ENCODE measurements at places on chromosomes 4 and X.

- no peak for DNase-seq
Observed at GRCh38 chr4:169188204-169188603, 82.6 kb downstream of the SH3RF1 start.

DNA sequence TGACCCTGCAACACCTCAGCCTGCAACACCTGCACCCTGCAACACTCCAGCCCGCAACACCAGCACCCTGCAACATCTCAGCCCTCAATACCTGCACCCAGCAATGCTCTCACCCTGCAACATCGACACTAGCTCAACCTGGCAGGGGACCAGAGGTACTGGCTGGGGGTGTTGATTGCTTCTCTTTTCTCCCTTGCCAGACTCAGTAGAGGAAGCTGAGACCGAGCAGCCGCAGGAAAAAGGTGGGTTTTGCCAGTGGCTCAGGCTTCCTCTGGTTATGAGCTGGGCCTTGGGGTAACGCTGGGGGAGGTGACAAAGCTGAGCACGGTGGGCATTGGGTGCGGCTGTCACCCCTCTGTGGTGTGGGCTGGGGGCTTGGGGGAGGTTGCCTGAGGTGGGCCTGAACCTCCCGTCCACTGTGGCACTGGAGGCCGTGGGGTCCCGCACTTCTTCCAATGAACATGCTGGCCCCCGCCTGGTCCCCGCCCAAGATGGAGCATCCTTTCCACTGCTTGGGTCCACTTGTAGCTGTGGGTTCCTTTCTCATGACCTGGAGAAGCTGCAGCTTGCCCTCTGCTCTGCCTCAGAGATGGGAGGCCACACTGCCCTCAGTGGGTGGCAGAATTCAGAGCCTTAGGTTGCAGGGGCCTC lies 26.0 kb downstream of the SH3TC1 start:
- no peak for DNase-seq

- no peak for DNase-seq
Observed at GRCh38 chr4:15562114-15562513, 92.4 kb downstream of the CC2D2A start.

- DNase-seq, result no peak
Observed at GRCh38 chr4:14368391-14368790, 633.9 kb upstream of the CPEB2 start.

- no peak for DNase-seq
Observed at GRCh38 chr4:87174672-87175071, 45.7 kb downstream of the KLHL8 start.

DNA sequence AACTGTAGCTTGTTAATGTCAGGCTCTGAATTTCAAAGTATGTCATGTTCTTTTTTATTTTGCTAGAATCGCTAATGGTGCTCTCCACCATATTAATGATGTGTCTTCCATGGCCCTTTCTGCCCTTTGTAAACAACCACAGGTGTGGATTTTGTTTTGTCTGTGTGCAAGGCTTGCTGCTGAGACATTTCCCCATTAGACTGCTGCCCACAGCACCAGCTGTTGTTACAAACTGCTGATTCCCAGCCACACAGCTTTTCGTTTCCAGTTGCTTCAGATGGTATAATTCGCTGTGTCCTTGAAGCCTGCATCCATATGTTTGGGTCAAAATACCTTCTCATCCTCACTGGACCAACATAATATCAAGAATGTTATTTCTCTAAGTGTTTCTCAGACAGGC lies 32.8 kb downstream of the KCNIP4 start:
- DNase-seq, result no peak

DNA sequence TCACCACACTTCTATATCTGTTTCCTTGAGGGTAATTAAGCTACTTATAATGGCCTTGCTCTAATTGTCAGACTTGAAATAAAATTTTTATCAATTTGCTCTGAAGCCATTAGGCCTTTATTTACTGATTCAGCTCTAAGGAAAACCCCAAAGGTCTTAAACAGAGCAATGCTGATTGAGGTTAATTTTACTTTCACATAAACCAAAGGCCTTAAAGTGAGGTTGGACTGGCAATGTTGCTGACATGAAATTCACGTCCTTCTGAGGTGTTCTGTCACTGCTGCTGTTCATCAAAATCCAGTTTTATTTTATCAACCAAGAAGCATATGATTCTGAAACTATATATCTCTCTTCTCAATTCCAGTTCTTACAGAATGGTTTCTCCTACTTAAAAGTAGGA lies 21.7 kb upstream of the GPRIN3 start:
- DNase-seq, result no peak

- no peak for DNase-seq
Observed at GRCh38 chr4:80229128-80229527, 31.8 kb downstream of the PRDM8 start.

- no peak for DNase-seq
Observed at GRCh38 chr4:8556341-8557150, 23.6 kb upstream of the GPR78 start.

Data from activated CD4-positive, alpha-beta T cell treated with anti-CD3 and anti-CD28 coated beads for 24 hours (primary cell).